ENCODE measurements at places on chromosomes 12 and 14. TPM values are rescaled to one million over a fixed set of nuclear protein-coding genes. Genes with fewer than 3 reads are reported as not detected.

DNA sequence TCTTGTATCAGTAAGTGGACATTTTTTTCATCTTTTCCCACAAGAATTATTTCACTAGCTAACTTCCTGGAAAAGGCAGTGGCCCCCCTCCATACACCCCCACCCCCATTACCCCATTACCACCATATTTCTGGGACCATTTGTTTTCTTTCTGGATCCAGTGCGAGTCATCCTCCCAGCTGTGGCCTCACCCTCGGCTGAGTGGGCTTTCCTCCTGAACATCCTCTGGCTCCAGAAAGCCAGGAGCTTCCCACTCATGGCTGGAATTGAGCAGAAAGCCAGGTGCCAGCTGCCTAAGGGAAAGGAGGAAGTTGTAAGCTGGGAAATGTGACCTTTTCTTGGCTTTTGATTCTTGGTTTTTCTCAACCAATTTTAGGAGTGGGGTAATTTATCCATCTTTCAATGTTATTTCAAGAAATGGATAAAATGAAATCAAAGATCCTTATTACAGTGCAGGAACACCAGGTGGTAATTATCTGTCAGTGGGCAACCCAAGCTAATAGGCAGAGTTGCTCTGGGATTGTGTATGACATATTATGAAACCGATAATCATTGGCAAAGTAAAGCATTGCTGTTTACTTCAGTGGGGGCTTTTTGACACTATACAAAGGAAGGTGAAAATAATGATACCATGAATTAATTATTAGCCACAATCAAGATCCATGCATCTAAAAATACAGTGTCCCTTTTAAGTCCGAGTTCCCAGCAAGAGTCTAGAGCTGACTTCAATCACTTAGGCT, 124.6 kb downstream of the KICS2 start:
- DNase-seq: no peak

DNA sequence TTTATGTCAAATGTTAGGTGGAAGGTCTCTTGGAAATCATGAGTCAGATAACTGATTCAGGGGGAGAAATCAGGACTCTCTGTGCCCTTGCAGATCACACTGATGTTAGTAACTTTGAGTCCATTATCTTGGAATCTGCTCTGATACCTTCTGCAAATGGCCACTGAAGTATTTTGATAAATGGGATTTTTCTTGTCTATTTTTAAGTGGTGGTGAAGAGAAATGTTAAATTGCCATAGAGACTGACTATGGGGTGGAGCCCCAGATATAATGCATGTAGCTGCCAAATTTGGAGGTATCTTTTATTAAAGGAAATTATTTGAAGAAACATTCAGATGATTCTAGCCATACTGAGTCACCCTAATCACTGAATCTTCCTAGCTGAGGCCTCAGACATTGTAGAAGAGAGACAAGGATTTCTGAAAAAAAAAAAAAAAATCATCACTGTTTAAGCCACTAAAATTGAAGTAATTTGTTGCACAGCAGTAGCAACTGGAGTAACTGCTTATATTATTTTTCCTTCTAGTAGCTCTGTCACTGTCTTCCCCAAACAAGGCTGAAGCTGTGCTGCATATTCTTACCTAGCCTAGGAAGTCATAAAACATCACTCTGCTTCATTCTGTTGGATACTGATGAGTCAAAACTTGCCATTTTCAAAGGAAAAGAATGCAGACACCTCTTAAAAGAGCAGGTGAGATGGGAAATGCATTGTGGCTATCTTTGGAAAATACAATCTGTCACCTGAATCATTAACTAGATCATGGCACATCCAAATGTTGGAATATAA, 36.0 kb upstream of the CLEC14A start:
- no peak for DNase-seq

SOAT2 gene
- total RNA-seq: 21.8 TPM

GRCh38 chr14:93023802-93024434, 91.8 kb downstream of the ITPK1 start:
- DNase-seq: peak; percentile 46

TAPBPL gene
- total RNA-seq: 11.7 TPM

- DNase-seq: peak; percentile 13
These were observed 253.7 kb downstream of the DUSP6 start for GRCh38 chr12:89098441-89099112.

Data from hepatocyte (in vitro differentiated cells).